ENCODE measurements at places on chromosomes 5 and 9. TPM values are rescaled to one million over a fixed set of nuclear protein-coding genes. Genes with fewer than 3 reads are reported as not detected.

DNA sequence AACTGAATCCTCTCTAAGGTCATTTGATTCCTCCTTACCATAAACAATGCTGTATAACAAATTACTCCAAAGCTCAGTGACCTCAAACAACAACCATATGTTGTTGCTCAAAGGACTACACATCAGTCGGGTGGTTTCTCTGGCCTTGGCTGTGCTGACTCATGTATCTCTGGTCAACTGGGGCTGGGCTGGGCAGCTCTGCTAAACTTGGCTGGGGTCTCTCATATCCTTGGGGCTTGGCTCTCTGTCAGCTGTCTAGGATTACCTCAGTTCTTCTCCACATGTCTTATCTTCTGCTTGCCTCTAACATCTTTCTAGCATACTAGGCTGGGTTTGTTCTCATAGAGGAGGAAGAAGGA is 86.4 kb downstream of the GALNT10 start:
- DNase-seq = no peak

- DNase-seq = no peak
Observed at GRCh38 chr5:176714067-176714466, 66.8 kb downstream of the TSPAN17 start.

GRCh38 chr9:68532131-68532530 is 8.6 kb downstream of the TMEM252 start:
- DNase-seq = no peak

DNA sequence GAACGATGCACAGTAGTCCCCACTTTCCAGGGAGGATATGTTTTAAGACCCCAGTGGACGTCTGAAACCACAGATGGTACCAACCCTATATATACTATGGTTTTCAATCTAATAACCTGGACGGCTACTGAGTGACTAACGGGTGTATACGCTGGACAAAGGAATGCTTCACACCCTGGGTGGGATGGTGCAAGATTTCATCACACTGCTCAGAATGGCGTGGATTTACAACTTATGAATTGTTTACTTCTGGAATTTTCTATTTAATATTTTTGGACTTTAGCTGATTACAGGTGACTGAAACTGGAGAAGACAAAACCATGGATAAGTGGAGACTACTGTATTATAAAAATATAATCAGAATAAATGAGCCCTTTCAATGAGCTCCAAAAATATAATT is 147.6 kb upstream of the TRIM32 start:
- no peak for DNase-seq

GRCh38 chr5:8825139-8825757 is 720.6 kb downstream of the SEMA5A start:
- DNase-seq = no peak

The SPAAR gene
- total RNA-seq = 1.1 TPM

DNA sequence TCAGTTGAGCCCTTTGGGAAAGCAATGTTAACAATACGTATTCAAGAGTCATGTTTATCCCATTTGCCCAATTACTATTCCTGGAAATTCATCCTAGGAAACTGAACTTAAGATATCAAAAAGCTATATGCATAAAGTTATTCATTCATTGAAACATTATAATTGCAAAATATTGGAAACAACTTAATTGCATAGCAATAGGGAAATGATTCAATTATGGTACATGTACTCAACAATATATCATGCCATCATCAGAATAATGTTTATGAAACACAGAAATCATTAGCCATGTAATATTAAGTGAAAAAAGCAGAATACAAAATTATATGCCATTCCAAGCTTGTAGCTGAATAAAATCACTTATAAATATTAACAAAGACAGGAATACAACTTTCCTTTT is 35.3 kb downstream of the ABCA1 start:
- DNase-seq = no peak

- peak; percentile 60 for DNase-seq
Observed at GRCh38 chr5:115428676-115429075, 115.9 kb downstream of the FEM1C start.

GRCh38 chr9:7782400-7783120 is 17.0 kb downstream of the DMAC1 start:
- DNase-seq = no peak

- no peak for DNase-seq
Observed at GRCh38 chr9:137265496-137266161, 10.5 kb downstream of the NELFB start.

The PTPRD gene
- 323 TPM for total RNA-seq

DNA sequence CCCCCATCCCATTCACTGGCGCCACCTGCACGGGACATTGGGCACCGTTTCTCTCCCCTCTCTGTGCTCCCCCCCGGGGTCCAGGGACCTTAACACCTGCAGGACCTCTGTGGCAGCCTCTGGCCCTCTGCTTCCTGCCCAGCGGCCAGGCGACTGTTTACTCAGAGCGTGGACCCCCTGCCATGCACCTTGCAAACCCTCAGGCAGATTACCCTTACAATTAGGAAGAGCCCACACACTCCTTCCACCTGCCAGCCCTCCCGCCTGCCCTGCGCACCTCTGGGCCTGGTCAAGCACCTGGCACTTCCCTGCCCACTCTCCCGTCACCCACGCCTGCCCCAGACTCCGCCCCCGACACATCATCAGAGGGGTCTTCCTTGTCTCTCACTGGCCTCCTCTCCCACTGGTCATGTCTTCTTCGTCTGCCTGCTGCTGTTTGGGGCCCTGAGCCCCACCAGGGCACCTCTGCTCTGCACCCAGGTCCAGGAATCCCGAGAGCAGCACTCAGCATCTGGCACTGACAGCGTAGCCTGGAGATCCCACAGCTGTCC is 281.3 kb upstream of the IRX4 start:
- no peak for DNase-seq

GRCh38 chr9:111661150-111661801 is at the start of gene GNG10:
TSS of gene GNG10 (plus strand) at chr9:111661605. CDS start at chr9:111661635, 30 bp downstream.
- DNase-seq = peak; percentile 68

DNA sequence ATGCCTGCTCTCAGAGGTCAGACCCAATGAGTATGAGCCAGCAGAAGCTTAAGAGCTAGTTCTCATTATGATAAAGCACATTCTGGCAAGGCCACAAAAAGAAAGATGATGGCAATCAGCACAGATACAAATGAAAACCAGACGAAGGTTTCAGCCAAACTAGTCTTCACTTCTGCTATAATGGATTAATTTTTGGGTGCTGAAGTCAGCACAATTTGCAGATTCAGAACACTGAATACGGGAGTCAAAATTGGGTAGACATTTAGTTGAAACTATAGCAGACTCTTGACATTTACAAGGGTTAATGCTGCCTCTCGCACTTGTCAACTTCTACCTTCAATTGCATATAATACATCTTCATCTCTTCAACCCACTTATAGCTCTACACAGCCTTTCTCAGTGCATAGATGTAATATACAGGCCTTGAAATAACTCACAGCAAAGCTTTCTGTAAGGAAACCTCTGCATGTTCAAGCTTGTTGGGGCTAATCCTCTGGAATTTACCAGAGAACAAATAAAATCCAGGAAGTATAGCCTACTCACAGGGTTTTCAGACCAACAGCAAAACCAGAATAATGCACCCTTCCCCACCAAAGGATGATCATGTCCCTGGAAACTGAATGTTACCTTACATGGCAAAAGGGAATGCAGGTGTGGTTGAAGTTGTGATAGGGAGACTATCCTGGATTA is 77.1 kb downstream of the BAAT start:
- no peak for DNase-seq

DNA sequence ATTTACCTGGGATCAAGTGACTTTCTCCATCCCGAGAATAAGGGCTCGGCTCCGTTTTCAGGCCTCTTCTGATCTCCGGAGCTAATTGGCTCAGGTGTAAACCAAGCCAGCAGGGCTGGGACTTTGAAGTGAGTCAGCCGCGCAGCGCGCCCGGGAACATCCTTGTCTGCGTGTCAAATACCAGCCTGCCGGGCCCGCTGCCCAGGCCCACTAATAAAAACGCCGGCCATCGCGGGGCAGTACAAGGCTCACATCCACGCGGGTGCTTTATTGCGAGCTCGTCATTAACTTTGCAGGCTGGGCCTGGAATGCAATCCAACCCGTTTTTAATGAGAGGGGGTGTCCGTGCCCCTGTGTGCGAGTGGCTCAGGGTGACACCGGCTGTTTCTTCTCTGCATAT is 416.8 kb downstream of the IRX2 start:
- no peak for DNase-seq

DNA sequence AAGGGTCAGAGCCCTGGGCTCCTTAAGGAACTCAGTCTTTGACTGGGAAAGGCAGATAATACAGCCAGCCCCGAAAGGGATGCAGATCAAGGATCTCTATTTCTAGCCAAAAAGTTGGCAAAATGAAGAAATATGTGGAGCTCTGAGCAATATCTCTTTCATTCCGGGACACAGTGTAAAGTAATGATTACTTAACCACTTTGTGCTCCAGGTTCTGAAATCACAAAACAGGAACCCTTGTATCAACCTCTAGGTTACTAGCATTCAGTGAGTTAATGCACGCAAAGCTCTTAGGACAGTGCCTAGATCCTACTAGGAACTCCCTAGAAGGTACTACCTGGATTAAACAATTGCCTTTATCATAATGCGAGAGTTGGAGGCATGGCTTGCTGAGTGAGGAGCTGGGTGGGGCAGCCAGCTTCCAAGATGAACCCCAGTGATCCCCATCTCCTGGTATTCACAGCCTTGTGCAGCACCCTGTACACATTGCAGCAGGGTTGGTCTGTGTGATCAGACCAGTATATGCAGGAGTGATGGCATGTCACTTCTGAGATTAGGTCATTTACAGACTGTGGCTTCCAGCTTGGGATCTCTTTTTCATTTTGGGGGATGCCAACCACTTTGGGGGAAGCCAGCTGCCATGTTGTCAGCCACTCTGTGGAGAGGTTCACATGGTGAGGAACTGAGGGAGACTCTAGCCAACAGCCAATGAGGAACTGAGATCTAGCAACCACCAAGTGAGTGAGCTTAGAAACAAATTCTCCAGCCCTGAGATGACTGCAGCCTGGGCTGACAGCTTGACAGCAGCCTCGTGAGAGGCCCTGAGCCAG is 103.1 kb upstream of the SLC44A1 start:
- no peak for DNase-seq

DNA sequence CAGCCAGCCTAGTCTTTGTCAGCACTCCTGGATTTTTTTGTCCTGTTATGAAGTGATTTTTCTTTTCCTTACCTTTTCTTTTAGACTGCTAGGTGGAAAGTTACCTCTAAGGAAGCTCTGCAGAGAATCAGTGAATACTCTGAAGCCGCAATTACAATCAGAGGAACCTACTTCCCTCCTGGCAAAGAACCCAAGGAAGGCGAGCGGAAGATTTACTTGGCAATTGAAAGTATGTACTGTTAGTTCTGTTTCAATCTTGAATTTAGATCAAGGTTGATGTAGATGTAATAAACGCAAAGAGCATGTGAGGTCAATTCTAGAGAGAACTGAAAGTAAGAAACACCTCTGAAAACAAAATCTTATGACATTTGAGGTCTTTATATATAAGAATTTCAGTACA is 27.0 kb upstream of the C5orf24 start:
- no peak for DNase-seq

- no peak for DNase-seq
Observed at GRCh38 chr9:121888438-121888775, 204.7 kb downstream of the TTLL11 start.

DNA sequence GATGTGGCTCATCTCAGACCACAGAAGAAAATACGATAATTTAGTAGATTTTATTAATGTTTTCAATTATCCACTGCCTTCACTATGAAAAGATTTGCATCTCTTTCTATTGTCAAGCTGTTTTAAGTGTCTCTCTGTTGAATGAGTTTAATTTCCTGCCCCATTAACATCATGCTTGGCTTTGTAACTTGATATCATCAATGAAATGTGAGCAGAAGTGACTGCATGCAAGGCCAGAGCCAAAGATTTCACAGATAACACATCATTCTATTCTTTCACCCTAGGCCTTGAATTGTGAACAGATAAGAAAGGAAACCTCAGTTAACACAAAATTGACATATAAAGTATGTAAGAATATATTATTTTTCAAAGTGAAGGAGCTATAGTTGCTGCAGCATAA is 986.4 kb upstream of the CDH18 start:
- DNase-seq = no peak

The GABRB2 gene
- total RNA-seq = 63.2 TPM

The LRRC19 gene
- total RNA-seq = not detected

The ESM1 gene
- total RNA-seq = 0.27 TPM

- DNase-seq = peak; percentile 51
Observed at GRCh38 chr5:167271081-167271480, 1020.4 kb upstream of the WWC1 start.

DNA sequence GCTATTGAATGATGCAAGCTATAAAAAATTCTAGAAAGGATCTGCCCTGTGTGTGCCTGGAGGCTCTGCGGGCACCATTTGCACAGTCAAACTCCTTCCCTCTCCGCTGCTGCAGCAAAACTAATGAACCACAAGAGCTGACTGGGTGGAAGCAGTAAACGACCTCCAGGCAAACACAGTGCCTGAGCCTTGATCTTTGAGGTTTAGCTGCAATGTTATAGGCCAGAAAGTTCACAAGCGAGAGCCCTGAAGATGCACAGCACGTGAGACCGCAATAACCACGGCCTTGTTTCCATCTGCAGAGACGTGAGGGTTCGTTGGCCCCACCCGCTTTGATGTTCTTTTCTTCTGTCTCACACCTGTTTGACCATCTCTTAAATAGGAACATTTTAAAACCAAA is 69.2 kb upstream of the S1PR3 start:
- DNase-seq = no peak

- DNase-seq = no peak
Observed at GRCh38 chr9:22528485-22528884, 81.9 kb downstream of the DMRTA1 start.

DNA sequence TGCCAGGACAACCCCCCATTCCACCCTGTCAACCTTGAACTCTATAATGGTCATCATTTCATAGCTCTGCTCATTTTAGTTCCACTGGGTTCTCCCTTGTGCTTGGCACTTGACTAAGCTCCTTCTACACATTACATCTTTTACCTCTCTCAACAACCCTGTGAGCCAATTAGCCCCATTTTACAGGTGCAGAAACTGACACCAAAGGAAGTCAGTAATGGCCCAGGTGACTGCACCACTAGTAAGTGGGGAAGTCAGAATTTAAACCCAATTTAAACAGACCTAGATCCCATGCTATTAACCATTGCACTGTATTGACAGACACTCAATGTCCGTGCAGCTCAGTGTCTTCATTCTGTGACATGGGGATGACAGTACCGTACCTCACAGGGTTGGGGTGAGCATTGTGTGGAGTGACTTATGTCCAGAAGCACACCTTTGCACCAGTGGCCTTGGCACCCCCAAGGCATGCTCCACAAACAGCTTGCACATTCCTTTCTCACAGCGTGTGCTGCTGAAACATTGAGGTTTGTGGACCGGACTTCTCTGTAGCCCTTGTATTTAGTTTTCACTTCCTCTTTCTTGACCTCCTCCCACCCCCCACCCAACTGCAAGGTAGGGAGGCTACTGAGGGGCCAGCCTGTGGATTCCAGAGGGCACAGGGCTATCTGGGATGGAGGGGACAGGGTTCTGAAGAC is 23.1 kb downstream of the IRF1 start:
- no peak for DNase-seq

The LCN10 gene
- total RNA-seq = not detected

The SPATA24 gene
- total RNA-seq = 4.4 TPM

The PAPPA gene
- 0.36 TPM for total RNA-seq

GRCh38 chr9:130939405-130940026 is 469 bp upstream of the FIBCD1 start:
- no peak for DNase-seq

The EQTN gene
- 0.73 TPM for total RNA-seq

GRCh38 chr5:18236386-18236785 is 602.1 kb downstream of the TAF11L14 start:
- no peak for DNase-seq

The SLC27A4 gene
- 20.1 TPM for total RNA-seq

Measured in cerebellum (tissue), 4 donors.